ENCODE measurements at places on chromosomes 6 and 20.

DNA sequence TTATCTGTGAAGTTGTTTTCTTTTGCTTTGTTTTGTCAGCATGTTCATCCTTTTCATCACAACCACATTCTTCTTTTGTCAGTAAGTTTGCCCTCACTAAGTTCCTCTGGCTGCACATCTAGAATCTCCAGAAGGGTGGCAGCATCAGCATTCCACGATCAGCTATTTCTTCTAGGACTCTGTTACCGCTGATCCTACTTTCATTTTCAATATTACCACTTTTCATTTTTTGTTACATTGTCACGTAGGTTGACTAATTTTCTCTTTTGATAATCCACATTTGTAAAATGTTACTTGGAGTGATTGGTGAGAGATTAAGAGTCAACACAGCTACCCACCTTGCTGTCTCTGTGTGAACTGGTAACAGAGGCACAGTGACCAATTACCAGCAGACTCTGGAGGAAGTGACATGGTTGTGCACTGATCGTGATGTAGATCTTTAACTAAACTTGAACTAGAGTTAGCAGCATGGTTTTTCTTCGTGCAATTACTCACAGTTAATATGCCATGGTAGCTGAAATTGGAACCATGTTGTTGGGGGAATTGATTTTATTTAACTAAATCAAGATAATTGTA is 307.9 kb upstream of the SLC35B3 start:
- DNase-seq = no peak

DNA sequence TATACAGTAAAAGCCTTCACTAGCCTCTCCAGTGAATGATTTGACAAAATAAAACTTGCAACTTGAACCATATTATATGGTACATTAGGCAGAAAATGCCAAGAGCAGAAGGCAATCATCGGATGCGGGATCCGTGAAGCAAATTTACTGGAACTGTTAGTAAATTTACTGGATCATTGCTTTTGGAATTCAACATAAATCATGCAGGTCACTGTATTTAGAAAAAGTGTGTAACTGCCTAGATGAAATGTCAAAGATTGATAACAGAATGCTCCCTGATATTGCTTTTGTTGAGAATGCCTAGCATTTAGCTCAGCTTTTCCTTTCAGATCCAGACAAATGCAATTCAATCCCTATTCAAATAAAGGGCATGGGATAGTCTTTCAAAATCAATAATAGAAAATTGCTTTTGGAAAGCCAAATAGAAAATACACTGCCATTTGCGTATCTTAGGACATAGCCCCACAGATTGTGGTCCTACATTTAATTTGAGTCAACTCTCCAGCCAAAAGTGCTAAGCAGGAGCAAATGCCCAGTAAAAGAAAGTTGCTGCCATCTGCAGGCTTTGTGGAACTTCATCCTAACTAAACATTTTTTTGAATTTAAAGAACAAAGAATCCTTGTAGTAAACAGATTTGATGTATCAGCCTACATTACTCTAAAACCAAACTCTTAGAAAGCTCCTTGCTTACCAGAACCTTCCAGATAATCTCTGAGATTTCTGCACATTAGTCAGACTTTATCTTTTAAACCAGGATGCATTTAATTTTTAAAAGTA is 109.5 kb upstream of the HSF2 start:
- DNase-seq = no peak

GRCh38 chr6:169250660-169251059 is 3.0 kb downstream of the THBS2 start:
- no peak for DNase-seq

DNA sequence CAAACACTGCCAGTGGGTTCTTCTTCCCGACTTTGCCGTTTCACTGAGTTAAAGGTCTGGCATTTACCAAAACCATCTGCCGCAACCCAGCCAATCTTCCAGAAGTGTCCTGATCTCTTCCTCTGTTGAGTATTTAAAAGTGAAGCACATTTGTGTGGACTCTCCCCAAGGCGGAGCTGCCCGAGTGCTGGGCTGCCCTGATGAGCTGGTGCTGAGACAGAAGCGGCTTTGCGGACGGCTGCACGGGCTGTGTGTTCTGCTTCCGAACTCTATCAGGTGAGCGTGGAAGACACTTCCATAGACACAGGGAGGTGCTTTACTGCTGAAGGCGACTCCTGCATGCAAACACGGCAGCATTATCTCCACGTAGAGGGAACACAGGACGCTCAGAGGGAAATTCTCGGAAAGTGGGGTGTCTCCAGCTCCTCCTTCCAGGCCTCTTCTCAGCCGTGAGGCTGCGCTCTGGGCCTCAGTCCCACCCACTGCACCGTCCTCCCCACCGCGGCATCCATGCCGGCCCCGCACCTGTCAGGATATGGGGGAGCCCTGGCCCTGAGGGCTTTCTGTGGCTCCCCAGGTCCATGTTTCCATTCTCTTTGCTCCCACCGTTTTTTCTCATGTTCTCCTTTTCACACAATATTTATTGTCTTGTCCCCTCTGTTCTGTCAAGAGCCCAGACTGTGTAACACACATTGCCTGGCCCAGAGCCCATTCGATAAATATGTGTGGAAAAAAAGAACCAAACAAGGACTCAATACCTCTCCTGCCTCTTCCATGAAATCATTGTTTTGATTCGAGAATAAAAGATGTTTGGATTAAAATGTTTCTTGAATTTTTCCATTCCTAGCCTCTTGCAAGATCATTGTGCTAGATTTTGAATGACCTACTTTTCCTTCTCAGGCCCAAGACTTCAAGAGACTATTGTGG is 205.1 kb downstream of the DLL1 start:
- no peak for DNase-seq

GRCh38 chr20:45337367-45338120 is 10.7 kb downstream of the SDC4 start:
- DNase-seq = no peak

DNA sequence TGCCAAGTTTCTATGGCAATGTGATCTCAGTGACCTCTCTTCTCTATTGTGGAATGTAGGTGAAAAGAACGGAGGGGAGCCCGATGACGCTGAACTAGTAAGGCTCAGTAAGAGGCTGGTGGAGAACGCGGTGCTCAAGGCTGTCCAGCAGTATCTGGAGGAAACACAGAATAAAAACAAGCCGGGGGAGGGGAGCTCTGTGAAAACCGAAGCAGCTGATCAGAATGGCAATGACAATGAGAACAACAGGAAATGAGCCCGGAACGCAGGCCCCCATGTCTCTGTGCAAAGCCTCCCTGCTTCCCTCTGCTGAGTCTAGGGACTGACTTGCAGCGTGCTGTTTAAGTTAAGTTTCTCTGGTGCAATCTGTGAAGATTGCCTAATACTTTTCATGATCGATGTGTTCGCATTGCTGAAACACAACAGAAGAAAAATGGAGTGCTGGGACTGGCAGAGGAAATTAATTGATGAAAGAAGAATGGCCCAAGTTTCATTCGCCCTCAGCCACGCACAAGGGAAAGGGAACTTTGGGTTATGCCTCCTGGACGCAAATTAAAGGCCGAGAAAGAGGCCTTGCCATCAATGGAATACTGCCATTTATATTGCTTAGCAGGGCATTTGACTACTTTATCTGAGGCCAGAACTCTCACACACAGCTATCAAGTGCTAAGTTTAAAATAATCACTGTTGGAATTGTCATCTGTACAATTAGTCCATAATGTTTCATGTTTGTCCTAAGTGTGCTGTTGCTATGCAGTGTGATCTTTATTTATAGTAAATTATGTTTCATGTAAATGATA is 146.4 kb downstream of the AKAP7 start:
- peak; percentile 19 for DNase-seq

GRCh38 chr20:61640131-61640870 is 388.2 kb downstream of the CDH4 start:
- no peak for DNase-seq

- DNase-seq = no peak
These were observed 305.4 kb downstream of the CDKAL1 start for GRCh38 chr6:20839630-20840029.

- DNase-seq = peak; percentile 24
These were observed at the start of gene RSPO3 for GRCh38 chr6:127118298-127119101. Gene RSPO3, plus strand, starts transcription at chr6:127118671. Its CDS starts 522 bp downstream, at chr6:127119193.

DNA sequence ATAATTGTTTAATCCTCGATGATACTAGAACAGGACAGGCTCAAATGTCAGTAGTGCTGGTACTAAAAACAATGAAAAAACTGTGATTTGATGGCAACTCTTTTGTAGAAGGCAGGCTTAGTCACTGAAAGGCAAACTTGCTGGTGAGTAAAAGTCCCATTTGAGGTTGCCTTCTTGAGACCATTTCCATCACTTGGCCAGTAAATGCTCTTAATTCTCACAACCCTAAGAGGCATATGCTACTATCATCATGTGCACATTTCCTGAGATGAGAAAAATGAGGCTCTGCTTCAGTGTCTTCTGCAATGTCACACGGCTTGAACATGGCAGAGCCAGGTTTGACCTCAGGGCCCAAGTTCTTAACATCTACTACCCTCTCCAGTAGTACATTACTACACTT is 9.9 kb downstream of the AKIRIN2 start:
- DNase-seq = no peak

- DNase-seq = peak; percentile 29
These were observed 101.4 kb downstream of the ADGB start for GRCh38 chr6:146700078-146700686.

DNA sequence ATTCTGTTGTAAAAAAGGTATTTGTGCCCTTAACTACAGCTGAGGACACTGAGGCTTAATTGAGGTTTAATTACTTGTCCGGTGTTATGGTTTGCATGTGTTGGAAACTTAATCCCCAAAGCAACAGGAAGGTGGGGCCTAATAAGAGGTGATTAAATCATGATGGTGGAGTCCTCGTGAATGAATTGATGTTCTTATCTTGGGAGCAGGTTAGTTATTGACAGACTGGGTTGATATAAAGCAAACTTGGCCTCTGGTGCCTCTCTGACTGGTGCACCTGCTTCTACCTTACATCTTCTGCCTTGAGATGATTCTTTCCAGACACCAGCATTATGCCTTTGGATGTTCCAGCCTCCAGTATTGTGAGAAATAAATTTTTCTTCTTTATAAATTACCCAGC is 306.5 kb upstream of the HS3ST5 start:
- DNase-seq = no peak

DNA sequence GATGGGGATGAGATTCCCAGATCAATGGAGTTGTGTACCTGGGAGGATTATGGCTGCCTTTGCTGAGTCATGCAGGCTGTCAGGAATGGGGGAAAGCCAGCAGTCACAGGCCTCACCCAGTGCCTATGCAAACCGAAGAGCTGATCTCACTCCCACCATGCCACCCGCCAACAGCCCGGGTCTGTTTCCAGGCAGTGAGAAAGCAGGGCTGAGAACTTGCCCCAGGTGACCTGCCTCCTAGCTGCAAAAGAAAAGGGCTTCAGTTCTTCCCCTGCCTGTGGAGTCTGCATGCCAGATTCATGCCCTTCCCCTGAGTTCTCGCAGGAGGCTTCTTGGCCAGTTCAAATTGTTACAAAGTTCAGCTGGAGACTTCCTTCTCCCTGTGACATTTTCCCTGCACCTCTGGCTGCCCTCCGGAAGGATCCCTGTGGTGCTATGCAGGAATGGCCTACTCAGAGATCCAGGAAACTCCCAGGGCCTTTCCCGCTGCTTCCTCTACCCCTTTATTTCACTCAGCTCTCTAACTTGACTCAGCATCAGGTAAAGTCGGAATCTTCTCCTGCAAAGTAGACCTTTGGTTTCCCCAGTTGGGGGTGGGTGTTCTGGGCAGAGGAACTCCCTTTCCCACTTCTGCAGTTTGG is 71.5 kb upstream of the B3GAT2 start:
- no peak for DNase-seq

DNA sequence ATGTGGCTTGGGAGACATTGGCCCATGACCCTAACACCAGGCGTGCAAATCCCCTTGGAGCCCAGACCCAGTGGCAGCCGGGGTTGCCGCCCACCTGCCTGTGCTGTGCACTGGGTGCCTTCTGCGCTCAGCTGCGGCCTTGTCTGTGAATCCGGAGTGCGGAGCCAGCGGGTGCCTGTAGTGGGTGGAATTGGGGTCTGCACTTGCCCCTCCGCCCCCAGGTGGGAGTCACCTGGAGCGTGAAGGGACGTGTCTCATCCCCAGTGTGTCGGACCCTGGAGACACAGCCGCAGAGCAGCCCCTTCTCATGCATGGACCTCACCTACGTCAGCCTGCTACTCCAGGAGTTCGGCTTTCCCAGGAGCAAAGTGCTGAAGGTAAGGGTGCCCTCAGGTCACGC is 22.9 kb upstream of the PYGB start:
- no peak for DNase-seq

- DNase-seq = peak; percentile 20
These were observed 32.4 kb upstream of the FAM184A start for GRCh38 chr6:119110601-119111548.

DNA sequence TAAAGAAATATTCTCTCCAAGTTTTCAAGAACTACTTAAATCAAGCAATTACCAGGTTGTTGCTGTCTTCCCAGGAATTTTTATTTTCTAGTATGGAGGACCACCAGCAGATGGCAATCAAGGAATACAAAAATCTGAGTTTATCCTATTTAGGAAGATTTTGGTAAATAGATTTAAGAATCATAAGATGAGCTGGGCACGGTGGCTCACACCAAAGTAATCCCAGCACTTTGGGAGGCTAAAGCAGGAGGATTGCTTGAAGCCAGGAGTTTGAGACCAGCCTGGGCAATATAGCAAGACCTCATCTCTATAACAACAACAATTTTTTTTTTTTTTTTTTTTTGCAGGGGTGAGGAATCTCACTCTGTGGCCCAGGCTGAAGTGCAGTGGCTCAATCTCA is 19.3 kb upstream of the SEC63 start:
- DNase-seq = peak; percentile 10

- DNase-seq = no peak
These were observed 1.2 kb downstream of the DZANK1 start for GRCh38 chr20:18465536-18466200.

- DNase-seq = peak; percentile 34
These were observed 94.3 kb downstream of the JPH2 start for GRCh38 chr20:44092551-44093248.

DNA sequence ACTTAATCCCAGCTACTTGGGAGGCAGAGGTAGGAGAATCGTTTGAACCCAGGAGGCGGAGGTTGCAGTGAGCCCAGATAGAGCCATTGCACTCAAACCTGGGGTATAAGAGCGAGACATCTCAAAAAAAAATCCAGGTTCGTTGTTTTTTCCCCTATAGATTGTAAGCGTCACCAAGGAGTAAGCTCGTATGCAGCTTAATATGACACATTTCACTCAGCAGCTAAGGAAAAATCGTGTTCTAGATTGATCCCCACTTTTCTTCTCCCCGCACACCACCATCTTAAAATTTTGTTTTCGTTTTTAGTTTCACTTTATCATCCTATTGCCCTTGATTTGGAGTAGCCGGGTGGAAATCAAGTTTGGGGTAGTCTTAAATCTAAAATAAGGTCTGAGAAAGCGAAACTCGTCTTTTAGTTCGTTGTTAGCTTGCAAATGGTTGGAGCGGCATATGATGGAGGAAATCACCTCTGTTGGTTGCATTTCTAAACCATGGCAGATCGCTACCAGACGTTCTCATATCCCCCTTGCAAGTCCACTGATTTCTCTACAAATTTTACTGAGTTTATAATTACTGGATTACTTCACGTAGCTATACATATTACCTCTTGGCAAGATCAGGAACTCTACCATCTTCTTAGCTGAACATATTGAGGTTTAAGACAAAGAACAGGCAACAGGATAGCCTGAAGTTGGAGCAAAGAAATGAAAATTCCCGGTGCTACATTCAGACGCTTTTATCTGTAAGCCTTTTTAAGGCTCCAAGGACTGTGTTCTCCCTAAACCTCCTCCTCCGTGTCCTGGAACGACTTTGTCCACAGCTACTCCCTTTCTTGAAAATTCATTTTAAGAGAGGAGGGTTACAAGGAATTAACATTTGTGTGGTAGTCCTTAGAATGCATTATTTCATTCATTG is 91.1 kb upstream of the BTN3A2 start:
- no peak for DNase-seq
